Coronary artery (tissue), 2 donors: ENCODE measurements at places on chromosomes 2 and 18.

- DNase-seq: no peak
These were observed 13.8 kb upstream of the ZFP36L2 start for GRCh38 chr2:43239981-43240765.

DNA sequence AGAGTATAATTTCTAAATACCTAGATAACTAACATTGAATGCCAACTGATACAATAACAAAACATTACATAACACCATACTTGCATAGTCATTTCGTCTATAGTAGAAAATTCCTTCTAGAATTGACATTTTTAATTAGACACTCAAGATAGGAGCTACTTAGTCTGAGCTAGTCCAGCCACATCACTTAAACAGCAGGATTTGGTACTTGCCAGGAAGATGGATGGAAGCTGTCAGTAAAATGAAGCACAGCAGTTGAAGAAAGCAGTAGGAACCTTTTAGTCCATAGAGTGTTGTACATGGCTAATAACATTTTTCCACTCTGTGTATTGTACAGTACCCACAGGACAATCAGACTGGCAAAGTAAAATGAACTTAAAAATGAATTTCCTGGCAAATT, 372.0 kb downstream of the GALNT13 start:
- no peak for DNase-seq

DNA sequence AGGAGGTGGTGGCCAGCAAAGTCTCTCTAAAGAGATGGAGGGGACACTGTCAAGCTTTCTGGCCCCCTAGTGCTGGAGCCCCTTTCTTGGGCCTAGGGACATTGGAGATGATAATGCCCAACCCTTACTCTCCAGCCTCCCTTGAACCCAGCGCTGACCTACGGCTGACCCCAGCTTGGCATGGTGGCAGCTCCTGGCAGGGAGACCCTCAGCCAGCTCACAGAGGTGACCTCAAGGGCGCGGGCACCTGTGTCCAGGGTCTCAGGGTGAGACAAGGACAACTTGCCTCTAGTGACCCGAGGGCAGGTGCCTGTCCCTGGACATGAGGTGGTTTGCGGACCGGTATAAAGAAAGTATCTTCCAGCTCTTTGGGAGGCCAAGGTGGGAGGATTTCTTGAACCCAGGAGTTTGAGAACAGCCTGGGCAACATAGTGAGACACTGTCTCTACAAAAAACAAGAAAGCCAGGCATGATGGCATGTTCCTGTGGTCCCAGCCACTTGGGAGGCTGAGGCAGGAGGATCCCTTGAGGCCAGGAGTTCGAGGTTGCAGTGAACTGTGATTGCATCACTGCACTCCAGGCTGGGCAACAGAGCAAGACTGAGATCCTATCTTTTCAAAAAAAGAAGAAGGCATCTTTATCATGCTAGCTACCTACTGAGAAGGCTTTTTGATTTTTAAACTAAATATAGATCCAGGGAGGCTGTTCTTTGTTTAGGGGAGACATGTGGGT, 3.3 kb upstream of the PER2 start:
- no peak for DNase-seq

DNA sequence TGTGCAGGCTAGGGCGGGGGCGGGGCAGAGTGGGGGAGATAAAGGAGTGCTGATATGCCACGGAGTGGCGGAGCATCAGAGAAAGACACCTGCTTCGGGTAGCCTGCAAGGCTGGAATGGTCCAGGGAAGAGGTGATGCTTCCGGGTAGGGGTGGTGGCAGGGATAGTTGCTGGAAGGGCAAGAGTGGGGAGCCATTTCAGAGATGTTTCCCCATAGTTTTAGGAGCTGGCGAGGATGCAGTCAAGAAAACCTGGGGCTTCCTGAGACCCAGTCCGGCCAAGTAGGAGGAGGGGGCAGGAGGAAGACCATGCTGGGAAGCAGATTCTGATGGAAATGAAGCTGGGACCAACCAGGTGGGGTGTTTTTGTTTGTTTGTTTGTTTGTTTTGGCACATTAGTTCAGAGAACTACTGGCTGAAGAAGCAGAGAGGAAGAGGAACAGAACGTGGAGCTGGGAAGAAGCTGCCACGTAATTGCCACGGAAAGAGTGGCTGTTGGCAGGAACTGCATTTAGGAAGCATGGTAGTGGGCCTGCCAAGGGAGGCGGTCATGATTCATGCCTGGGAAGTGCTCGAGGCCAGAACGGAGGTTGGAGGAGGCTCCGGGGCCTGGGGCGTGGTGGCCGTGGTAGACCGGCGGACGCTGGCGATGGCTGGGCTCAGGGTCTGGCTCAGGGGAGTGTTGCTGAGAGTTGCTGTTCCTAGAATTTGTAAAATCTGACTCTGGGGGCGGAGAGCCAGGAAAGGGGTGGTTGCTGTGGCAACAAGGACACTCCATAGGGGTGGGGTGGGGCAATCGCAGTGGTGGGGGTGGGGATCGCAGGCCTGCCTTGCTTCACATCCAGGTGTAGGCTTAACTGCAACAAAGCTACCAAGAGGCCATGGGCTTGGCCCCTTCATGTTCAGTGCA, 8.6 kb upstream of the INPP5D start:
- peak; percentile 57 for DNase-seq

DNA sequence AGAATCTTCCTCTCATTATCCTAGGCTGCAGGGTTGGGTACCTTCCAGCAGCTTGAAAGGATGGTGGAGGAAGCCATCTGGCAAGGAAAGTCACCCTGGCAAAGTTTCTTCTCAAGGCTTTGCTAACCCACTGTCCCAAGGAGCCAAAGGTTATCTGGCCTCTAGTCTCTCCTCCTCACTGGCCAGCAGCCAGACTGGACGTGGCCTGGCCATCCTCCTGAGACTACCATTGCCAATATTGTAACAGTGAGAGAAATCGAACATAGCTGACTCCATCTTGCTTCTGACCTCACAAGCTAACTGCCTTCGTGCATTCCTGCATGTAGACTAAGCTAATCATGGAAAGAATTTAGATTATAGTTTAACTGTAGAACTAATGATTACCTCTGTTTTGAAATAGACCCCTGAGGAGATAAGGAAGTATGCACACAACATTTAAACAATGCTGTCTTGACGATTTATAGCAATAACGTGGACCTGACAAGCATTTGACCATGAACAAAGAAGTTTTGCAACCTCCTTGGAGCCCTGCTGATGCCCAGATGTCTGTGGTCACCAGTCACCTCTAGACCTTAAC, 7.8 kb upstream of the ANXA4 start:
- DNase-seq: no peak

- DNase-seq: no peak
These were observed 5.0 kb upstream of the TMEM178A start for GRCh38 chr2:39660612-39661236.

DNA sequence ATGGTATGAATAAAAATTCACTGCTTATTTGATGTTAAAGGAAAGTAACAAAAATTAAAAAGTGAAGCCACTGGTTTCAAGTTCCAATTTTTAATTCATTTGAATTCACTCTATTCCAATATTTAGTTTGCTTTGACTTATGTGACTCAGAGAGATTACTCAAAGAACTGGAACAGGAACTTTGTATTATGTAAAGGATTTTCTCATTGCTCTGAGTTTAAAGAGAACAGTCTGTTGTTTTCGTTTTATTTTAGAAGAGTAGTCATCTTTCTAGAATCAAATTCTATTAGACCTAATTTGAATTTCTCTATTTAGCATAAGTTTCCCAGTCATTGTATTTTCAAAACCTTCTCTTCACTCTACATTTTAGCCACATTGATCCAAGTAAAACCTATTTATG, 300.1 kb upstream of the SLC8A1 start:
- DNase-seq: no peak

DNA sequence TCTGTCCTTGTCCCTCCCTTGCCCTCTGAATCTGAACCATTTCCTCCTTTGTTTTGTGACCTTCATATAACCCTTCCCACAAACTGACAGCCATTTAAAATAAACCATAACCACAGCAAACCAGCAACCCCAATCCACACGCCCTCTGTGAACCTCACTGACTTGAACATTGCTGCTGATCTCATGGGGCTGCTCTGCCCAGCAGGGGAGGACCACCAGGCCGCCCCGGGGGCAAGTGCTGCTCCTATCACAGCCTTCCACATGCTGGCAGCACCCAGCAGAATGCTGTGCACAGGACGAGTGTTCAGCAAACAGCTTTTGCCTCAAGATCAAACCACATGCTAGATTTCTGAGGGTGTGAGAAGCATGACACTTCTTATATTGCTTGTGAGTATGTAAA, 73.9 kb upstream of the UXS1 start:
- DNase-seq: no peak

DNA sequence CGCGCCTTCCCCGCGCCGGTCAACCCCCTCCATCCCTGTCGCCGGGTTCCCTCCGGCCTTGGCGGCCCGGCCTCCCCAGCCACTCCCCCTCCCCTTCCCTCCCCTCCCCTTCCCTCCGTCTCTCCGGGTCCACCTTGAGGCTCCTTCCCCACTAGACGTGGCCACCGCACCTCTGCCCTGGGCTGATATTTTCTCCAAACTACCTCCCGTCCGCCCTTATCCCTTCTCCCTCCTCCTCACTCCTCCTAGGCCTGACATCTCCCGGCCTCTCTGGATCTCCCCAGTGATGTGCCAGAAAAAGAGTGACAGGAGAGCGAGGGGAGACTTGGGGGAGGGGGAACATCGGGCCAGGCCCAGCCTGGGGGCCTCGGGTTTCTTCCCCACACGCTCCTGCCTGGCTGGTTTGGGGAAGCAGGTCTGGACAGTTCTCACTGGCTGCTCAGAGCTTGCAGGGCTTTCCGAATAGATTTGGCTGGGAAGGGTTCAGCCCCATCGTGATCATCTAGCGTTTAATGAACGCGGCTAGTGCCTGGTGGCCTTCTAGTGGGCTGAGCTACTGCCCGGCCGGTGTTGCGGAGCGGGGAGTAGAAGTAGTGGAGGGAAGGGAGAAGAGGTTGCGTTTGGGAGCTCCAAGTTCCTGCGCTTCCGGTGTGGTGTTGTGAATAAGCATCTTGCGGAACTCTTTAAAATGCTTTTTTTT, 641 bp downstream of the MAPRE3 start:
- no peak for DNase-seq

DNA sequence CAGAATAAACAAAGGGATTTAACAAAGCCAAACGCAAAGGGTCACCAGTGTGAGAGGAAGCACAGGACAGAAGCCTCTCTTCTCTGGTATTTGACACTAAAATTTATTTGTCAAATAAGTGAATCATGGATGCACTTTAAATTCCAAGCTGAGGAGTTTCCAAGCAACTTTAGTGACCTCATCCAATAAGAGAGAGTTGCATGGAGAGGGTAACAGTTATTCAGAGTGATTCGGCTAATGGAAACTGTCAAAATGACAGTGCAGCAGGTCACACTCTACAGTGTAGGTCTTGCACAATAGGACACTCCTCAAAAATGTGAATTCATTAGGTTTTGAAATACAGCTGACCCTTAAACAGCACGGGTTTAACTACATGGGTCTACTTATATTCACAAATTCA, 103.9 kb upstream of the ACVR1C start:
- no peak for DNase-seq
